ENCODE measurements at places on chromosomes 7 and 10.

DNA sequence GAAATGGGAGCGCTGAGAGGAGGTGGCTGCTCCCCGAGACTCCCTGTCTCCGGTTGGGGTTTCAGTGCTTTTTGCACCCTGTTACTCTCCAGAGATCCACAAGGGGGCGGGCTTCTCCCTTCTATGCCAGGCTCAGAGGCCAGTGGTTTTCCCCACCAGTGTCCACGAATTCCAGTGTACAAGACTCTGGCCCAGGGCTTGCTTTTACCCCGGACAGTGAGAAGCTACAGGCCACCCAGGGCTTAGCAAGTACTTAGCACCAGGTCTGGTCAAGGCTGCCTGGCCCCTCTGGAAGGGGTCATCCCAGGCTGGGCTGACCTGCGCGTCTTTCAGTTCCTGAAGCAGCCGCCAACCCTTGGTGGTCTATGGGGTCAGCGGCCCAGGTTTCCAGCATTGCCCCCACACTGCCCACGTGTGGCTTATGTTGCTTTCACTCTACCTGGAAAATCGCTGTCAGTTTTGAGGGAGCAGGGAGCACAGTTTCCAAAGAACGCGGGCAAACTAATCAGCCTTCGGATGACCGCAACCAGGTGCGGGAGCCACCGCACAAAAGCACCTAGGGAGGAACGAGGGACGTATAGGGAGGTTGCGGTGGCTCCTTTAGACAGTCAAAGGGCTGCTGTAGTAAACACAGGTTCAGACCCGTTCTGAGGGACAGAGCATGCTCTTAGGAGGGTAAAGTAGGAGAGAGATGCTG is 6.8 kb downstream of the CYP26A1 start:
- peak; percentile 68 for DNase-seq

- no peak for DNase-seq
These were observed 4.2 kb downstream of the ITIH5 start for GRCh38 chr10:7662522-7662921.

DNA sequence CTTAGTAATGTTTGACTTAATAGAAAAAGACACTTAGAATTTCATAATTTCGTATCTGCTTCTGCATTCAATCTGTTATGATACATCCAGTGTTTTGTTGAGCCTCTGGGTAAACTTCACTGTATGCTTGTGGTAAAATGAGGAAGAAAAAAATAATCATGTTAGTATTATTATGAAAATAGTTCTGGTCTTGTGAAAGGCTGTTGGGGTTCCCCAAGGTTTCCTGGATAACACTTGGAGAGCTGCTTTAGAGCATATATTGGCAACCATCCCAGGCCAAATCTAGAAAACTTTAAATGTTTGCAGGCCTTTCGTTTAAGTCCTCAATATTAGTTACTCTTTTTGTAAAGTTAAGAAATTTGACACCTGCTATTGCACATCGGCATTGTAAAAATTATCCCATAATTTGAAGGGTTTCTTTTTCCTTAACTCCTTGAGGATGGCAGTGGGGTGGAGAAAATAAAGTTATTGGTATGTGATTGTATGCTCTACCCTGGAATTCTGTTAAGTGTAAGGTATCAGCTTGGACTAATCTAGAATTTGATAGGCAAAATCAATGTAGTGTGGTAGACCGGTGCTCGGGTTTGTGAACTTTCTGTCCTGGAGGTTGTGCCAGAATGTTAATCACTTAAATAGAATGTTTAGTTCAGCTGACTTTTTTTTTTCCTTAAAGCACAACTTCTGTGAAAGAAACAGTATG is 54.5 kb downstream of the WAC start:
- DNase-seq: peak; percentile 89

GRCh38 chr10:96578022-96578421 is 8.8 kb downstream of the TM9SF3 start:
- DNase-seq: no peak

DNA sequence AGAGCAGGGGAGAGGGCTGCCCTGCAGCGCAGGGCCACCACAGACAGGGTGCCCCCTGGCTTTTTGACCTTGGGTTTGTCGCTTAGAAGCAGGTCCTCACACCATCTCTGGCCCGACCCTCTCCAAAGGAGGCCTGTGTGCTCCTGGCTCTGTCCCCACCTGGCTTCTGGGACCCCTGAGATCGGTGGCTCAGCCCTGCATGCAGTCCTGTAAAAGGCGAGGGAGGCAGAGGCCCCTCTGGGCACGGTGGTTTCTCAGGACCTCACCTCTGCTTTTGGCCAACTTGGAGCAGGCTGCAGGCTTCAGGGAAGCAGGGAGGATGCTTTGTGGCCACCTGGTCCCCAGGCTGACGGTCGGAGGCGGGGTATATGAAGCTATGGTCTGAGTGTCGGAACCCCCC is 21.4 kb downstream of the WDR86 start:
- no peak for DNase-seq
